ENCODE measurements at places on chromosomes 3 and 15. TPM values are rescaled to one million over a fixed set of nuclear protein-coding genes. Genes with fewer than 3 reads are reported as not detected.

IL17RD gene
- total RNA-seq = not detected

ARL14 gene
- total RNA-seq = not detected

AADACL2 gene
- not detected for total RNA-seq

ZMYND10 gene
- total RNA-seq = 4.0 TPM

CNTN4 gene
- total RNA-seq = not detected

KLHL40 gene
- not detected for total RNA-seq

GUCA1C gene
- total RNA-seq = not detected

RNU5B-1 gene
- 20.8 TPM for total RNA-seq

ST8SIA2 gene
- total RNA-seq = not detected

CX3CR1 gene
- 0.66 TPM for total RNA-seq

ENTPD3 gene
- total RNA-seq = not detected

ADGRG7 gene
- not detected for total RNA-seq

ANAPC13 gene
- 36.4 TPM for total RNA-seq

DNA sequence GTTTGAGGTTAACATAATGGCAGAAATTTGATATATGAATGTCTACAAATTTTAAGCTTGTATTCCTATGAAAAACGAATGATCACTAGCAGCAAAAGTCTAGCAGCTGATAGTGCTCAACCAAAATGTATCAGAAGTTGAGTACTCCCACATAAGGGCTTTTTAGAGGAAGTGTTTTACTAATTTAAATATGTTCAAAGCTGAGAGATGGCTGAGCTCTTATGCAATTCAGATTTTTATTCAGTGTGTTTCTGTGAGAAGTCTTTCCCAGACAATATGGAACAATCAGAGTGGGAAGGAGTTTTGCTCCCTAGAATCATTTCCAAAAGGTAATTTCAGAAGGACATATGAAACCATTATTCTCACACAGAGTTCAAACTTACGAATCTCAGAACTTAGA lies 327.0 kb downstream of the ZPLD1 start:
- no peak for DNase-seq

DNA sequence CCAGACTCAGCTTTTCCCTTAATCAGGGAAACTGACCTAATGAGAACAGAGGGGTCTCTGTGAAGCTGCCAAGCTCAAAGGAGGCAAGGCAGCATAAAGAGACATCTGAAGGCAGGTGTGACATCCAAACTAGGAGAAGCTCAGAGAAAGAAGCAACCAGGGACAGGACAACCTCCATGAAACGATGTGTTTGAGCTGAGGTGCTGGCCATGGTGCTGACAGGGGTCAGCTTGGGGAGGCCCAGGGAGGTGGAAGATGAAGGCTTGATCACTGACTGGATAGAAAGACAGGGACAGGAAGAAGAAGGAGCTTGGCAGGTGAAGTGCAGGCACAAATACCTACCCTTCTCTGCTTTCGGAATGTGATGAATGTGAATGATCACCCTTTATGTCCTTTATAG lies 179.5 kb upstream of the NSMCE3 start:
- no peak for DNase-seq

DNA sequence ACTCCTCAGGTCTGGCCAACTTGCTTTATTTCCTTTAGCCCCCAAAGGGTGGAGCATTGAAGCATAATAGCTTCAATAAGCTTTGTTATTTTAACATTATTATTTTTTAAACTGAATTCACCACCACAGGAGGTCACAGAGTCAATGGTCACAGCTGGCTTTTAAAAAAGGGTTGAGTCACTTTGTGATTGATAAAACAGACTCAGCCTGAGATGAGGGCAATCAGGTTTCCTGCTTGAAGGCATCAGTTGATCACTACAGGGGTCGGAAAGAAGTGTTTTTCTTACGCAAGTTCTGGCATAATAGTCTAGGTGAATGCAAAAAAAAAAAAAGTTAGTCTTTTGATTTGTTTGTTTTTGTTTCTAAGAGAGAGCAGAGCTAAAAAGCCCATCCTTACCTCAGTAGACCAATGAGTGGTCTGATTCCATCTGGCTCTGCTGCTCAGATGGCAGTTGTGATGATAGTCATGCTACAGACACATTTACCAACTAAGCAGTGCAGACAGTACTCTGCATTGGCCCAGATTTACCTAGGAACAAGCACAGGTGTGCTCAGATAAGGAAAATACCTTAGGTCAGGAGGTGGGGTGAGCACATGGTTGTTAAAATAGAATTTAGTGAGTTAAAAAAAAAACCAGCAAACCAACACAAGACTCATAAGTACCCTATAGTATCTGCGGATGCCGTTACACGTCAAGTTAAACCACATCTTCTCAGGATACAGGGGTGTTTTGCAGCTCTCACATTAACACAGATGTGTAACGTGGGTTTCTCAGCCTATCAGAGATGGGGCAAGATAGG lies 22.6 kb downstream of the ZNF80 start:
- DNase-seq = peak; percentile 75

DNA sequence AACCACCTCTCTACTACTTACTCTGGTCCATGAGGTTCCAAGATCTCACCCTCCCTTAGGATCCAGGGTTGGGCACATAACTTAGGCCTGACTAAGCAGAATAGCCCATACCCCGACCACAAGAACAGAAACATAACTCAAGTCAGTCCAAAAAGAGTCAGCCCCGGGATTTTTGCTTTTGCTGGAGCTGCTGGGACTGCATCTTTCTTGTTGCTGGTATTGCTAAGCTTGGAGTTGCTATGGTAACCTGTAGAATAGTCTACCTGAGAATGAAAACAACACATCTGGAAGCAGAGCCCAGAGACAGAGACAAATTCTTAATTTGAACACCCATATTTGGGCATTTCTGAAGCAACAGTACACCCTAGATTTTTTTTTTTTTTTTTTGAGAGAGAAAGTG lies 6.5 kb downstream of the RUBCN start:
- DNase-seq = no peak

DNA sequence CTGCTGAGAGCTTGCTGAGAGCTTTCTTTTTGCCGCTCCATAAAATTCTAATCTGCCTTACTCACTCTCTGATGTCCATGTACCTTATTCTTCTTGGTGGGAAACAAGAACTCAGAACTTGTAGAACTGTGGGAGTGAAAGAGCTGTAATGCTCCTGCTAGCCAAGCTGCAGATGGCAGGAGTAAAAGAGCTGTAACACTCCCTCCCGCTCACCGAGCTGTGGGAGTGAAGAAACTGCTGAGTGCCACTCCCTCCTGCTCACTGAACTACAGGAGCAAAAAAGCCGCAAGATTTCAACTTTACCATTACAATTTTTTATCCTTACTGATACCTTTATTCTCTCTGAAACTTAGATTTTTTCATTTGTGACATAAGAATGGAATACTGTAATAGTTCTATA lies 199.1 kb downstream of the SI start:
- DNase-seq = no peak

- DNase-seq = no peak
These were observed 12.2 kb upstream of the CSTA start for GRCh38 chr3:122312826-122313225.

DNA sequence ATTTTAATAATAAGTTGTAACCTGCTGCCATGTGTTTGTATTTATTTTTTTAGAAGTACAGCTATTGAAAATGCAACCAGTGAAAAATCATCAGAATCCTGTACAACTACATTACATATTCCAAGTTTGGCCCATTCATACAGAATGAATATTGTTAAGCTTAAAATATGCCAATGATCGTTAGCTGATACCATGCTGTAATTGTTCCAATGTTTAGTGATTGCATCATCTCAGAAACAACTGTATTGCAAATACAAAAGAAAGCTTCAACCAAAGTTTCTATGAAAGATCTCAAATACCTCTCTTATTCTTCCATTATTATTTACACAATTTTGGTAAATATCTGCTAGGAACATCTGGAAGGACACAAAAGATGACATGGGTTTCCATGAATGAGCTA lies 51.6 kb upstream of the ALCAM start:
- DNase-seq = no peak

DNA sequence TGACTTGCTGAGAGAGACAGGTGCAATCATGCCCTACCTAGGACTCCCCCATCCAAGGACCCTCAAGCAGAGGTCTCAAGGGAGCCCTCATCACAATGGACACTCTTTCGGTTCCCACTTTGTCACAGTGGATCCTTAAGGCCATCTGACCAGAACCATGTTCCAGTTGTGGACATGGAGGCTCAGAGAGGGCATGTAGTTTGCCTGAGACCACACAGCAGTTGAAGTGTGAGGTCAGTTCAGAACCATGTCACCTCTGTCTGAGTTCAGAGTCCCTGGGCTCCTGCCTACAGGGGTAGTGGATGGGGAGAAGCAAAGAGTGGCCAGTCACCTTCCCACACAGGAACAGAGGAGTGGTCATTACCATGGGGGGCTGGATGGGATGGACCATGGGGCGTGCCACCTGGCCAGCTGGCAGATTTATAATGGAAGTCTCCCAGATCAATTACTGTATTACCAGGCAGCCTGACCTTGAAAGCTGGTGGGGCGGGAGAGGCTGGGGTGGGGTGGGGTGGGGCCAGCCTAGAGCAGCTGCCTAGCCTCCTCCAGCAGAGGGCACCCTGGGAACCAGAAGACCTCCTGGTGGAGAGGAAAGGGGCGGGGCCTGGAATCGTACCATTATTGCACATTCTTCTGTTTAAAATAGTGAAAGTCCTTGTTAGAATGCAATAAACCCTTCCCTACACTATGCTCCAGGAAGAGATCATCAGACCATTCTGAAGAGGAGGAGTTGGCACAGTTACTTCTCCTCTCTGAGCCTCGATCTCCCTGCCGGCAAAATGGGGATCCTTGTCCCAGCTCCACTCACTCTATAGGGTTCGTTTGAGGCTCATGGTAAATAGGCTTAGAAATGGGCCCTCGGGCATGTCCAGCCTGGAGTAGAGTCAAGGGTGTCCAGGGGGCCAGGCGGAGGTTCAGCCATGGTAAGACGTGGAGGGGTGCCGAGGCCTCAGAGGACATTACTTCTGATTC lies 26.9 kb upstream of the LINGO1 start:
- DNase-seq = no peak

DNA sequence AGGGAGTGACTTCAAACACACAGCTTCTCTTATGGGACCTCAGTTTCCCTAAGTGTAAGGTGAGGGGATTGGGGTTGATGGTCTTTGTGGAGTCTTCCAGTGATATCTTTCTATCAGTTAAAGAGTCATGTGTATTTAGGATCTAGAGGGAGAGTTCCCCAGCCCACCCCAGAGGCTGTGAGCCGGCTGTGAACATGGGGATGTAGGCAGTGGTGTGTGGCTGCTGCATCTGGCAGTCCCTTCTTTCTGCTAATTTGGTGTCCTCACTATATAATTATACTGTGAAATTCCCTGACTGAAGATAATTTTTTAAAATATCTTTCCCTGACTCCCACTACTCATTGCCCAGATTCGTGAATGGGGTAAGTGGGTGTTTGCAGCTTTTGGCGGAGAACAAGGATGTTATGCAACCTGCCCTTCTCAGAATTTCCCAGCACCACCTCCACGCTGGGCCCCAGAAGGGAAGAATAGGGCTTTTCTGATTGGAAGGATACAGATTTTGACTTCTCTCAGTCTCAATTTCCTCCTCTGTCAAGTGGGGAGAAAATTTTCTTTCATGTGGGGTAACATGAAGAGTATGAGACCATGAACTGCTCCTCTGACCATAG lies 79.0 kb upstream of the RASGRF1 start:
- DNase-seq = no peak

- no peak for DNase-seq
These were observed 499.0 kb upstream of the SEMA6D start for GRCh38 chr15:47218295-47218694.

GRCh38 chr3:20396335-20396734 lies 210.3 kb upstream of the SGO1 start:
- DNase-seq = no peak

DNA sequence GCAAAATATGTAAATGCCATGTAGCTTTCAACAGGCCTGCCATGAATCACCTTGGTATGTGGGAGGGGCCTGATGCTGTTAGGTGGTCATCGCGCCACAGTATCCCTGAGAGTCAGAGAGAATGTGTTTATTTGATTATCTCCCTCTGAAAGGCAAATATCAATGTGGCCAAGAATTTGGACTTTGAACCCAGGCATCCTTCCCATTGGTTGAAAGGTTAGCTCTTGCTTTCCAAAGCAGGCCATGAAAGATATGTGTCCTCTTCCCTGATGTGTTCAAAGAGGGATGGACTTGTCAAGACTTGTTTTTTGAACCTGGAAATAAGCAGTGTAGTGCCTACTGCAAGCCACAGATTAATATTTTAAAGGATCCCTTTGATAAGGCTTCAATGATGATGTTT lies 36.7 kb downstream of the SRP14 start:
- no peak for DNase-seq

GRCh38 chr3:136142592-136142991 lies 53.5 kb downstream of the MSL2 start:
- no peak for DNase-seq

DNA sequence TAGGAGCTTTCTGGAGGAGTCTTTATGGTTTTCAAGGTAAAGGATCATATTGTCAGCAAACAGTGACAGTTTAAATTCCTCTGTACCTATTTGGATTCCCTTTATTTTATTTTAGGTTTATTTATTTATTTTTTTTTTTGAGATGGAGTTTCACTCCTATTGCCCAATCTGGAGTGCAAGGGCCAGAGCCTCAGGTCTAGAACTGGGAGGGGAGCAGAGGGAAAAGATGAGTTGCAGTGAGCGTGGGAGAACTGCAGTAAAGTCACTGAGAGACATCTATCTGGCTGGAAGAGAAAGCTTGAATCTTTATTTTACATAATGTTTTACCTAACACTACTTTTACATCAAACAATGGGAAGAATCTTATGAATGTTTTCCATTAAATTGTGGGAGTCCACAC lies 49.5 kb upstream of the GK5 start:
- DNase-seq = no peak

GRCh38 chr15:92770641-92771040 lies 115.1 kb upstream of the FAM174B start:
- no peak for DNase-seq

GRCh38 chr3:161221806-161222600 lies 892 bp downstream of the NMD3 start:
- DNase-seq = no peak

- DNase-seq = no peak
These were observed 47.4 kb upstream of the ITGA11 start for GRCh38 chr15:68479406-68479805.

GRCh38 chr3:72158639-72159326 lies 373.8 kb upstream of the PROK2 start:
- DNase-seq = no peak

GRCh38 chr15:90838139-90838538 lies 30.2 kb upstream of the FURIN start:
- DNase-seq = peak; percentile 87

GRCh38 chr3:25547943-25548674 lies 116.6 kb downstream of the TOP2B start:
- DNase-seq = no peak

DNA sequence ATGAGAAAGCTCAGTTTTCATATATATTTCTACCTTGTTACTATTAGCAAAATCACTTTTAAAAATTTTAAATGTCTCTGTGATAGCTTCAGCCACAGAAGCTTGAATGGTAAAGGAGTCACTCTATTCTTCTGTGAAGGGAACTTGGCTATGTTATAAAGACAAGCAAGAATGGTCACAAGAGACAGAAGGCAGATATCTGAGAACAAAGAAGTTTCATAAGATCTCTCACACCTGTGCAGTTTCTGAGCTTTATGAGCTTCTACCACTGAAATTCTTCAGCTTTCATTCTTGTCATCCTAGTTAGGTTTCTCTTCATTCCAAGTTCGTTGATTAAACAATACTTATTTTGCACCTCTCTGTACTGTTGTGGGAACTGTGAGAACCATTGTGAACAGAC lies 853.4 kb downstream of the IGSF11 start:
- DNase-seq = no peak

- DNase-seq = no peak
These were observed 49.2 kb downstream of the PDZRN3 start for GRCh38 chr3:73575519-73575918.

- no peak for DNase-seq
These were observed 4.2 kb downstream of the EDEM1 start for GRCh38 chr3:5191555-5192304.

- DNase-seq = no peak
These were observed 27.1 kb downstream of the RPSA start for GRCh38 chr3:39433642-39434041.

All from naive thymus-derived CD8-positive, alpha-beta T cell (primary cell).